Sigmoid colon (tissue), 7 donors: ENCODE measurements at places on chromosomes 4 and X. TPM values are rescaled to one million over a fixed set of nuclear protein-coding genes. Genes with fewer than 3 reads are reported as not detected.

FGFBP2 gene
- polyA plus RNA-seq = 1.8 TPM

TADA2B gene
- polyA plus RNA-seq = 19.0 TPM

YIPF6 gene
- polyA plus RNA-seq = 7.2 TPM

RCHY1 gene
- polyA plus RNA-seq = 38.8 TPM

CD99L2 gene
- 4.8 TPM for polyA plus RNA-seq

NAAA gene
- 43.7 TPM for polyA plus RNA-seq

TENM3 gene
- polyA plus RNA-seq = not detected

NXF2 gene
- polyA plus RNA-seq = not detected

ASB9 gene
- polyA plus RNA-seq = 3.7 TPM

RTL5 gene
- 0.46 TPM for polyA plus RNA-seq

PDE5A gene
- 7.4 TPM for polyA plus RNA-seq

SLC35A2 gene
- 6.0 TPM for polyA plus RNA-seq

ZMAT1 gene
- 0.60 TPM for polyA plus RNA-seq

HSD17B13 gene
- 0.13 TPM for polyA plus RNA-seq

IKBKG gene
- 17.8 TPM for polyA plus RNA-seq

FRMD7 gene
- polyA plus RNA-seq = under 0.01 TPM

CMC4 gene
- polyA plus RNA-seq = 13.8 TPM

STIM2 gene
- 16.8 TPM for polyA plus RNA-seq

IRS4 gene
- polyA plus RNA-seq = not detected

CXCL13 gene
- polyA plus RNA-seq = 1.2 TPM

EDNRA gene
- 0.23 TPM for polyA plus RNA-seq

NEIL3 gene
- polyA plus RNA-seq = 0.69 TPM

CD38 gene
- polyA plus RNA-seq = 11.4 TPM

CCDC160 gene
- not detected for polyA plus RNA-seq

ALB gene
- polyA plus RNA-seq = not detected

NXF2B gene
- not detected for polyA plus RNA-seq

ANXA3 gene
- polyA plus RNA-seq = 48.0 TPM

DAPP1 gene
- 1.2 TPM for polyA plus RNA-seq

ANXA10 gene
- polyA plus RNA-seq = 5.4 TPM

DOCK11 gene
- polyA plus RNA-seq = 14.4 TPM

PDLIM3 gene
- 17.4 TPM for polyA plus RNA-seq

ADGRL3 gene
- polyA plus RNA-seq = under 0.01 TPM

FAM53A gene
- polyA plus RNA-seq = 1.4 TPM

REPS2 gene
- polyA plus RNA-seq = 10.2 TPM

UGT2A1 gene
- not detected for polyA plus RNA-seq
